GDM1 (cell line): ENCODE measurements at places on chromosomes 12 and 14.

- no peak for DNase-seq
Observed at GRCh38 chr12:21780786-21781185, 6.3 kb upstream of the KCNJ8 start.

DNA sequence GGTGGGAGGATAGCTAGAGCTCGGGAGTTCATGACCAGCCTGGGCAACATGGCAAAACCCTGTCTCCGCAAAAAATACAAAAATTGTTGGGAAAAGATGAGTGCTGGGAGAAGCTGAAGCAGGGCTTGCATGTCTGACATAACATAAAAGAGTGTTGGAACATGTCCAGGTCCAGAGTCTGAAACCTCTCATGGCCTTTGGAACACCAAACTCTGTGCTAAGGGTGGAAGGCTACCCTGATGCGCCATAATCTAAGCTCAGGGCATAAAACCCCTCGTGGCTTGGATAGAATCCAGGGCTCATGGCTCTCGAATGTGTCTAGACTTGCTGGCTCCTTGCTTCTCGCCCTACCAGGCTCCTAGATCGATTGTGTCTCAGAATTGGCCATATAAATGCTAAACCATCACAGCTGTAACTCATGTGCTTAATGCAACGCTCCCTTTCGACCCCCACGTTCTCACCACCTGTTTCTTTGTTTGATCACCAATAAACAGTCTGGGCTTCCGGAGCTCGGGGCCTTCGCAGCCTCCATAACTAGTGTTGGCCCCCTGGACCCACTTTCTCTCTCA is 6.7 kb upstream of the CLEC7A start:
- no peak for DNase-seq

DNA sequence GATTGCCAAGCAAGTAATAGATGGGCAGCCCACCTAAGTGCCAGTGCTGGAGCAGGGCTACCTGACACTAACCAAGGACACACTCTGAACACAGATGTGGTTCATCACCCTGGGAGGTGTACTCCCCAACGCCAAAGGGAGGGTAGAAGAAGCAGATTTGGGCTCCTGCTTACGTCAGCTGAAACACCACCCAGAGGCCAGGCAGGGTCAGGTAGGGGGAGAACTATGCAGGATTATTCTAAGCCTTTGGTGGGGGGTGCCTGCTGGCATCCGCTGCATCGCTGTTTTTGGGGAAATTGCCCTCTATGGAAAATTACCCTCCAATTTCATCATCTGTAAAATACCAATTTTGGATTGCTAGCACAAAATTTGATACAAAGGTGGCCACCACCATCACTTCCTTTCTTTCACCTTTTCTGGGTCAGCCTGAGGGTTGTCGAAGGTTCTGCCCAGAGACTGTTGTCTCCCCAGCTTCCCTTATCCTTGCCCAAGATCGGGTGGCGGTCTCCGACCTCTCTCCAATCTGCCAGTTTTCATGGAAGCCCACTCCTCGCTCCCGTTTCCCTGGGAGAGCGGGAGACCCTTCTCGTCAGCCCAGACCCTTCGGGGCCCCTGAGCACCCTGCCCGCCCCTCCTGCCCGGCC is 535 bp downstream of the BIN2 start:
- DNase-seq: no peak

DNA sequence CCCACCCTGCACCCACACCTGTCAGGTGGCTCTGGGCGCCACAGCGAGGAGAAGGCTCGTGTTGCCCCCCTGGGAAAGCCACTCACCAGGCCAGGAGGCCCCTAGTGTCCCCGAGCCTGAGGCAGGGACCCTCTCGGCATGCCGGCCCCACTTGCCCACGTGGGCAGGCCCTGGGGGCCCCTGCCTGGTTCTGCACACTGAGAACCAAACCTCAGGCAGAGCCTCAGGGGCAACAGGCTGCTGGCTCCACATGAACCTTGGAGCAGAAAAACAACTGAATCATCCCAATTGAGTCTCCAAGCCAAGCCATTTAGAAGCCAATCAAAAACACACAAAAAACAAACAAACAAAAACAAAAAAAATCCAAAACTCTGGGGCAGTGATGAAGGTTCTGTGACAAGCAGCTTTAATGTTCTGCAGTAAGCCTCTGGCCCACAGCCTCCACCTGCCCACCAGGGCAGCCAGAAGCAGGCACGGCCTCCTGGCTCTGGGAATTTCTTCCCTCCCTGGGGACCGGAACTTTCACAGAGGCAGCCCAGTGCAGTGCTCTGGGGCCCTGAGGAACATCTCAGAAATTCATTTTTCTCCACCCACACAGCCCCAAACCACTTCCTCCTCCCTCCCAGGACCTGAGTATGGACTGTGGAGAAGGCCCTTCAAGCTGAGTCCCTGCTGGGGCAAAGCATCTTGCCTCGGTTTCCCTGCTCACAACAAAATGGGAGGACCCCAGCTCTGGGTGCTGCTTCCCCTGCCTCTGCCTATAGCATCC is 90.2 kb downstream of the CHGA start:
- DNase-seq: peak; percentile 18

DNA sequence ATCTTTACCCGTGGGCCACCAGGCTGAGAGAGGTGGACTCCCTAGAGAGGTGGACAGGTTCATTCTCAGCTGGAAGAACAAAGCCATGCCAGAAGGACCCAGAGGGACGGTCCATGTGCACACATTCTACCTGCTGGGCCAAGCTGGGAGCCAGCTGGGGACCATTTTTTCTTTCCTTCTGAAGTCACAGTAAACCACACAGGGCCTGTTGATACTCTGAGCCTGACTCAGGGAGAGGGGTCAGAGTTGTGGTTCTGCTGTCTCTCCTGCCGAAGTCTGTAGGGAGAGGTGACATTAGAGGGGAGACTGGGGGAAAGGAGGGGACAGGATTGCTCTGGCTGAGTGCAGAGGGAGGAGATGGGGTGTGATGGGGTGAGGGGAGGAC is 148.6 kb downstream of the TSPAN9 start:
- DNase-seq: no peak

GRCh38 chr12:25617991-25618390 is 64.9 kb upstream of the LMNTD1 start:
- DNase-seq: no peak

GRCh38 chr12:57342207-57342691 is 88.6 kb downstream of the R3HDM2 start:
- DNase-seq: peak; percentile 39

DNA sequence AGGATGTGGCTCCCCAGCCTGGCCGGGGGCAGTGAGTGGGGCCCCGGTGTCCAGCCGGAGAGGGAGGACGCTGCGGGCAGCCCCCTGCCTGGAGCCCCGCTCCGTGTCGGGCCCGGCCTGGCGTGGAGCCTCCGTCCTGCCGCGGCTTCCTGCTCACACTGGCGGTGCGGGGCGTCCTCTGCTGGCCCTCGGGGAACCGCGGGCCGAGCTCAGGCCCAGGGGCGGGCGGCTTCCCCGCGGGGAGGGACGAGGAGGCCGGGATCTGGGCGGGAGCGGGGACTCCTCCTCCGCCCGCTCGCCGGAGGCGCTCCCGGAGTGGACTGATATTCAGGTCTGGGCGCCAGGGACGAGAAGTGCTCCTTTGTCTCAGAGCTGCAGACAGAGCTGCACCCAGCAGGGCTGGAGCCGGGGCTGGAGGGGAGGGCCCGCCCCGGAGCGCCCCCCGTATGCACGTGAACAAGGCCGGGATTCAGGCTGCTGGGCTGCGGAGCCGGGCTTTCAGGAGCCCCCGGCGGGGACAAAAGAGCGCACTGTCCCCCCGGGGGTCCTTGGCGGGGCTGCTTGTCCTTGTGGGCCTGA is 2.2 kb downstream of the MMP17 start:
- no peak for DNase-seq

- no peak for DNase-seq
Observed at GRCh38 chr14:97415907-97416306, 618.7 kb downstream of the VRK1 start.

- DNase-seq: no peak
Observed at GRCh38 chr12:42868291-42868690, 278.7 kb upstream of the PRICKLE1 start.

- no peak for DNase-seq
Observed at GRCh38 chr14:100989924-100990323, 86.4 kb upstream of the RTL1 start.

DNA sequence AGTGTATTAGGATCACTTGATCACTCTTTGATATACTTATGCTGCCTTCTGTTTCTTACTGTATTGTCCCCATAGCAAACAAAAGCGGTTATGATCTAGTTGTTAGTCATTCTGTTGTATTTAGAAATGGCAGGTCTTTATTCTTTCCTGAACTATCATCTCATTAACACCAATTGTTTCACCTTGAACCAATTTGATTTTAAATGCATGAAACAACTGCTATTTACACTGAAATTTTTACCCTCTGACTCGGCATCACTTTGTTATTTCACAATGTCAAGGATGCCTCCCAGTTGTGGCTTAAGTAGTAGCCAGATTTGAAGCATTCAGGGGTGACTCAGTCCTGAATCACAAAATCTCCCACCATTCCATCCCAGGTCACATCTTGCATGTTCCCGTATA is 303.5 kb downstream of the EGLN3 start:
- DNase-seq: no peak

DNA sequence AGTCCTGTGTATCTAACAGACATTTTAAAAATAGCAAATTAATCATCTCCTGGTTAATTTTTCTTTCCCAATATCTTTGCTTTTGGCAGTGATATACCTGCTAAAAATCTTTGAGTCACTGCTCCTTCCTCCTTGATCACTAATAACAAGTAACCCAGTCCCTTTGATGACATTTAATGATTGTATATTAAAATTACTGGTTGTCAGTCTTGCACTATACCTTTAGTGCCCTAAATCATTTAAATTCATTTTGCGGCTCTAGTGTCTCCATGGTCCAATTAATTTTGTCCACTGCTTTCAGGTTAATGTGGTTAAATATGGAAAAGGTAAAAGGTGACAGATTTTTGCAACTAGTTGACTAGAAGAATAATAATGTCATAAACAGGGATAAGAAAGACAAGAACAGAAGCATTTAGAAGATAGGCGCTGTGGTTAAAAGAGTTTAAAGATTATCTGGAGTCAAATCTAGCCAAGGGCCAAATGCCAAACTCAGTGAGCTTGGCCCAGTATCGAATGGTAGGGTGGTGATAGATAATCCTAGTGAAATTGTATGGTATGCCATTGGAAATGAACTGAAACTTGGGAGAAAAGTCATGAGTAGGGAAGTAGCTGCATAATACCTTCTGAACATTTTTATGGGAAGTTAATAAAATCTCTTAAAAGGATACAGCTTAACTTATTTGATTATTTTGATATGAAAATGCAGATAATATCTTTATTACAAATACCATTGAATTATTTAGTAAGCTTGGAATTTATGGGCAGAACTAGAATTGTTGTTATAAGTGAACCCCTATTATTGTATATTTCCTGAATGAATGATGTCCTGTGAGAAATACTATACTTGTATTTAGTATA is 115.0 kb downstream of the PCNX1 start:
- DNase-seq: no peak

- no peak for DNase-seq
Observed at GRCh38 chr12:41970744-41971143, 173.9 kb downstream of the GXYLT1 start.

DNA sequence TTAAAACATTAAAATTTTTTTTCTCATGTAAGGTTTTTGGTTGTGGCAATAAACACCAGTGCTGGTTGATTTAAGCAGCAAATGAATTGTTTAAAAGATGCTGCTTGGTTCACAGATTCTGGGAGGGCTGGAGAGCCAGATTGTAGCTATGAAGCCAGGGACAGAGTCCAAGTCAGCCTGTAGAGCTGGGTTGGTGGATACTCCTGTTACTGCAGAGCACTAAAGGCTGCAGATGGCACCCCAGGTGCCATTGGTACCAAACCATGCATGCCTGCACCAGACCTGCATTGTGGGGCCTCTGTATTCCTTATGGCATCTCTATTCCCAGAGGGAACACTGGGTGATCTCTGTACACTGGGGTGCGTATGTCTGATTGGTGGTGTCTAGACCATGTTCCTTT is 113.3 kb downstream of the SNAPC1 start:
- no peak for DNase-seq

- DNase-seq: no peak
Observed at GRCh38 chr14:91238661-91239060, 5.8 kb downstream of the GPR68 start.

- DNase-seq: no peak
Observed at GRCh38 chr12:80419644-80420043, 24.4 kb upstream of the PTPRQ start.

- no peak for DNase-seq
Observed at GRCh38 chr14:91254461-91254860, 10.0 kb upstream of the GPR68 start.

DNA sequence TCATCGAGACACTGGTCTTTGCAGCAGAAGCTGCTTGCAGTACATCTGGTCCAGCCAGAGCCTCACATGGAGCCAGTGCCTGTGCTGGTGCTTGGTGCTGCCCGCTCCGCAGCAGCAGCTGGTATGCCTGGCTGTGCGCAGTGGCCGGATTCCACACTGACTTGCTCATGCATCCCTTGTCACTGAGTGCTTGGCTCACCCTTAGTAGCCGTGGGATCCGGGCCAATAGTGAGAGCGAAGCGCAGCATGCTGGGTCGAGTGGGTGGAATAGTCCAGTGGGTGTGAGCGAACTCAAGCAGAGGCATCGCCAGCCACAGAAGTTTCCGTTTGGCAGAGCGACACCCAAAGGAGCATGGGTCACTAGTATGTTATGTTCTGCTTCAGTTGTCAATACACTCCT is 10.1 kb upstream of the FBXO33 start:
- DNase-seq: no peak

- DNase-seq: no peak
Observed at GRCh38 chr12:92039046-92039445, 106.6 kb downstream of the BTG1 start.

DNA sequence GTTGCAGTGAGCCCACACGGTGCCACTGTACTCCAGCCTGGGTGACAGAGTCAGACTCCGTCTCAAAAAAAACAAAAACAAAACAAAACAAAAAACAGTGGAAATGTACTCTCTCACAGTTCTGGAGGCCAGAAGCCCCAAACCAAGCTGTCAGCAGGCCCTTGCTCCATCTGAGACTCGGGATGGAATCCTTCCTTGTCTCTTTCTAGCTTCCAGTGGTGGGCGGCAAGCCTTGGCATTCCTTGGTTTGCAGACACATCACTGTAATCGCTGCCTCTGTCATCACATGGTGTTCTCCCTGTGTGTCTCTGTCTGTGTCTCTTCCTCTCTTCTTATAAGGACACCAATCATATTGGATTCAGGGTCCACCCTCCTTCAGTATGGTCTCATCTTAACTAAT is 6.4 kb downstream of the TNS2 start:
- no peak for DNase-seq

- no peak for DNase-seq
Observed at GRCh38 chr12:27899151-27899661, 73.3 kb downstream of the PTHLH start.

DNA sequence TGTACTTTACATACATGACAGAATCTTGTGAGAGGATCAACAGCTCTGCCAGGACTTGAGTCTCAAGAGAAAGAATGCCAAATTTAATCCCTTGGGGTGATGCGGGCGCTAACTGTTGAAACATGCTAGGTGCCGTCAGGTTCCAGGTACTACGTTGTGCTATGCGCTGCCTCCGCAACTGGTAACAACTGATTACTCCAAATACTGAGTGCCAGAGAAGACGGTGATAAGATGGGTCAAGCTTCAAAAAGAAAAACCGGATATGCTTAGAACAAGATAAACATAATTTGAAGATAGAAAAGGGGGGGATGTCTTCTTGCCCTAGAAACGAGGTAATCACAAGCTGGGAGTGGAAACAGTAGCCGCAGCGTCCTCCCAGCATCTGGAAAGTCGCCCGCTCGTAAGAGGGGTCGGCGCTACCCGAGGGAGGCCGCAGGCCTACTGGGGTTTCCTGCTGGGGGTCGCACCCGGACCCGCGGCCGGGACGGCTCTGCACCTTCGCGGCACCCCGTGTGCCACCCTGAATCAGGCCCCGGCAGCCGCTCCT is 678 bp downstream of the ZBTB25 start:
- no peak for DNase-seq

GRCh38 chr12:3493043-3493858 is 2.2 kb downstream of the PRMT8 start:
- no peak for DNase-seq
